ENCODE measurements at places on chromosomes 3 and 15.

- DNase-seq = no peak
Observed at GRCh38 chr15:94638183-94638582, 406.8 kb downstream of the MCTP2 start.

- no peak for DNase-seq
Observed at GRCh38 chr3:183892610-183893214, 8.0 kb upstream of the PARL start.

- DNase-seq = no peak
Observed at GRCh38 chr3:63900459-63900858, 11.7 kb downstream of the SCAANT1 start.

- no peak for DNase-seq
Observed at GRCh38 chr15:30059771-30060170, 23.0 kb upstream of the GOLGA8J start.

DNA sequence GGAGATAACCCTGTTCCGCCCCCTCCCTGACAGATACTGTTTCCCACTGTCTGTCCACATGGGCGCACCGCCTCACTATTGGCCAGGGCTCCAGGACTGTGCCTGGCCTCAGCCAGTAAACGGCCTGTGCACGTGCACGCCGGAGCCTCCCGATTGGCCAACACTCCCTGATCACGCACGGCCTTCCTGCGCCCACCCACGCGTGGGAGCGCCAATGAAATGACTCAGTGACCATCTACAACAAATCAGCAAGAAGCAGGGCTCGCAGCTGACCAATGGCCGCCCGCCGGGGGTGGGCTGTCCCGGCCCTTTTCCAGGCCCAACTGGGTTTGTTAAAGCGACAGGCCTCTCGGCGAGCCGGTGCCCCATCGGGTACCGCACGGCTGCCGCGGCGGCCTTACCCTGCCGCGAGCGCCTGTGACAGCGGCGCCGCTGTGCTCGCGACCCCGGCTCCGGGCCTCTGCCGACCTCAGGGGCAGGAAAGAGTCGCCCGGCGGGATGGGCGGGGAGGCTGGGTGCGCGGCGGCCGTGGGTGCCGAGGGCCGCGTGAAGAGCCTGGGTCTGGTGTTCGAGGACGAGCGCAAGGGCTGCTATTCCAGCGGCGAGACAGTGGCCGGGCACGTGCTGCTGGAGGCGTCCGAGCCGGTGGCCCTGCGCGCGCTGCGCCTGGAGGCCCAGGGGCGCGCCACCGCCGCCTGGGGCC lies at the start of gene ARRDC4:
Gene ARRDC4 (plus strand): TSS at position 340 of the 703 bp plus-strand sequence. CDS start 159 bp downstream, at position 499.
- DNase-seq = peak; percentile 95

DNA sequence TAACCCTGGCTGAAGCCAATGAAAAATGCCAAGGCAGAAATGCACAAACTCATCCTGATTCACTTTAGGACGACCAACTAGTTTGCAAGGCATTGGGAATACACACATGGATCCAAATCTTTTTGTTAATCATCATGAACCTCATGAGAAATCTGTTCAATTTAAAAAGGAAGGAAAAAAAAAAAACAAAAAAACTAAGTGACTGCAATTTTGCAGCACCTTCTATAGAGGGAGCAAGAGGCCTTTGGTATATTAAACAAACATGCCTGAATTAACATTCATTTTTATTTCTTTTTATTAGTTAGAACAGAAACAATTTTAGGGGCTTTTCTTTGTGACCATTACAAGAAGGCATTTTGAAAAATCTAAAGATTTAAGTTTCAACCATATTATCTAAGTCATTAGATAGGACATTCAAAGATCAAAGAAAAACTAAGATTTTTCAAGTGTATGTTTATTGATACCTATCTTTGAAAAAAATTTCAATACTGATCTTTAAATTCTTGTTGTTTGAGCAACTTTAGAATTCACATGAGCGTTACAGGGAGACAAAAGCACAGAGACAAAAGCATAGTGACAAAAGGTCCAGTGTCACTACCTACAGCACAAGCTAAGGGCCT lies 182.4 kb downstream of the CBLB start:
- peak; percentile 39 for DNase-seq

- DNase-seq = no peak
Observed at GRCh38 chr15:76285241-76285825, 25.9 kb downstream of the ETFA start.

DNA sequence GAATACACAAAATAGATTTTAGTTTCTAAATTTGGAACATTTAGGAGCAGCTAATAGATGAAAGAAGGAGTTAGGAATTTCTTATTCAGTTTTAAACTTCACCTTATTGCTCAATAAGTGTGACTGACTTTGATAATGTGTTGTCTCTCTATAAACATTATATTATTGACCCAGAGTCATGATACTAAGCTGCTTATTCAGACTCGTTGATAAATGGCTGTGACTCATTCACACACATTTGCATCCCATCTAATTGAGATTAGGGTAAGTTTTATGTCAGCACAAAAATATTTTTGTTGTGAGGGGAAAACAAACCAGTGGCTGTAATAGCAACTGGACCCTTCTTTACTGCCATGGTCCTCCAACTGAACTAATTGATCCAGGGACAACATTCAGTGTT lies 137.6 kb downstream of the GOLIM4 start:
- no peak for DNase-seq

DNA sequence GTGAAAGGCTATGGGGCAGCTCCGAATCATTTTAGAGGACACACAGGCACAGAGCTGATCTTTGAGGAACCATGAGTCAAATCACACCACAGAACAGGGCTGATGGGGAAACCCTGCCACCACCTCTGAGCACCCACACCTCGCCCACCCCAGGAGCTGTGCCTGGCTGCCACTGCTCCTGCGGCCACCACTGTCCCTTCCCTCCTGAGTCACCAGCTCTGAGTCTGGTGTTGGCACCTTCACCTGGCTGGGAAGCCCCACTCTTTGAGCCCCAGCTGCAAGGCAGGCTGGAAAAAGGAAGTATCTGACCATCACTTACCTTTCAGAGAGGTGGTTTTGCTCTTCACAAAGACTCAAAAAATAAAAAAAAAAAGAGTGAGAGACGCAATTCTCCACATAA lies 63.6 kb upstream of the MEF2A start:
- DNase-seq = no peak

- no peak for DNase-seq
Observed at GRCh38 chr3:14194865-14195264, 16.2 kb downstream of the LSM3 start.

- no peak for DNase-seq
Observed at GRCh38 chr3:175956964-175957363, 1097.8 kb downstream of the NAALADL2 start.

DNA sequence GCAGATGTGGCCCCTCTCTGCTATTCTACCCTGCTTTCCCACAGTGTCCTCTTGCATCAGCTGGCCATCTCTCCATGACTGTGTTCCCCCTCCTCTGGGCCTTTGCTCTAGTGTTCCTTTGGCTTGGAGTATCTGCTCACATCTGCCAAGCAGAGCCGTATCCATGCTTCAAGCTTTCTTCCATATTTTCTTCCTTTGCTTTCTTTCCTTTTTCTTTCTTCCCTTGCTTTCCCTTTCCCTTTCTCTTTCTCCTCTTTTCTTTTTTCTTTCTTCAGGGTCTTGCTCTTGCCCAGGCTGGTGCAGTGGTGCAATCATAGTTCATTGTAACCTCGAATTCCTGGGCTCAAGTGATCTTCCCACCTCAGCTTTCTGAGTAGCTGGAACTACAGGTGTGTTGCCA lies 12.6 kb downstream of the KLHL18 start:
- no peak for DNase-seq

DNA sequence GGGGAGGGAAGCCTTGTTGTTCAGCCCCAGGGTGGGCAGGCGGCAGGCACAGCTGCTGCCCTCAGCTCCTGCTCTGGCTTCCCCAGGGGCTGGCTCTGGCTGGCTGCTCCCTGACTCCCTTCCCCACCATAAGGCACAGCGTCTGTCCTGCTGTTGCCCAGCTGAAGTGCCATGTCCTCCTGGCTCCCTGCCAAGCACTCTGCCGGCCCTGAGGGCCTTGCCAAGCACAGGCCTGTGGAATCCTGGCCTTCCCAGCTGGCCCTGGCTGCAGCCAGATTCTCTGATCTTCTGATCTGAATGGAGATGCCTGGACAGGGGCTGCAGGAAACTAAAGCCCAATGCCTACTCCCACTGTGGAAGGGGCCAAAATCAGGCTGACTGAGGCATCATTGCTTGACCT lies 1.1 kb downstream of the IQCF6 start:
- DNase-seq = no peak

DNA sequence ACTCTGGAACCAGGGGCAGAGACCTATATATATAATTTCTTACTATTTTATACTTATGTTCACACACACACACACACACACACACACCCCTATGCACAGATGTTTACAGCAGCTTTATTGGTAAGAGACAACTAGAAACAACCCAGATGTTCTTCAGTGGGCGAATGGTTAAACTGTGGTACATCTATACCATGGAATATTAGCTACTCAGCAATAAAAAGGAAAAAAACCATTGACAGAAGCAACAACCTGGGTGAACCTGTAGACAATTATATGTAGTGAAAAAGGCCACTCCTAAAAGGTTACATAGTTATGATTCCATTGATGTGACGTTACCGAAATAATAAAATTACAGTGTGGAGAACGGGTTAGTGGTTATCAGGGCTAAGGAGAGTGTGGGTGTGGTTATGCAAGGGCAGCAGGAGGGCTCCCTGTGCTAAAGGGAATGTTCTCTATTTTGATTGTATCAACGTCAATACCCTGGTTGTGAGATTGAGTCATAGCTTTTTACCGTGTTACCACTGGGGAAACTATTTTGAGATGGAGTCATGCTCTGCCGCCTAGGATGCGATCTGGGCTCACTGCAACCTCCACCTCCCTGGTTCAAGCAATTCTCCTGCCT lies 85.5 kb downstream of the FLNB start:
- no peak for DNase-seq

DNA sequence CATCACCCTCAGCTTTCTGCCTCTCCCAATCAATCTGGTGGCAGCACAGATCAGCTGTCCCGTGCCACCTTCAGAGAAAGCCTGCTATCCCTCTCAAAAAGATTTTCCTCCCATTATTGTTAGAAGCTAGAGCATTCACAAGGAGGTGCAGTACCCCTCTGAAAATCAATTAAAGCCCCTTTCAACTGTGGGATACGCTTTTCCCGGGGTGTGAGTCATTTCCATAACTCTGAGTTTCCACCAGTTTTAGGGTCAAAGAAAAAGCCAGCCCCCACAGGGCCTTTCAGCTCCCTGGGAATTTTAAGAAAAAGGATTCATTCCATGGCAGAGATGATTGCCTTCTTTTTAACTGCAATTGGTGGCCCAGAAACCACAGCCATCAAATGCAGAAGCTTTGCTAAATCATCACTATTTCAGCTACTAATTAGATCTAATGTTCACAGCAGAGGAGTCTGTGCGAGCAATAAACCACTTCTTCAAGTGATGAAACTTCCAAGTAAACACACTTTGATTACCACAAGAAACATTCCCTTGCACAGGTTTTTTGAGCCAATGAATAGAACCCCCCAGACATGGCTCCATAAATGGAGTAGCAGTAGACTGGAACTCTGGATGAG lies 270.0 kb upstream of the TPRG1 start:
- DNase-seq = no peak

DNA sequence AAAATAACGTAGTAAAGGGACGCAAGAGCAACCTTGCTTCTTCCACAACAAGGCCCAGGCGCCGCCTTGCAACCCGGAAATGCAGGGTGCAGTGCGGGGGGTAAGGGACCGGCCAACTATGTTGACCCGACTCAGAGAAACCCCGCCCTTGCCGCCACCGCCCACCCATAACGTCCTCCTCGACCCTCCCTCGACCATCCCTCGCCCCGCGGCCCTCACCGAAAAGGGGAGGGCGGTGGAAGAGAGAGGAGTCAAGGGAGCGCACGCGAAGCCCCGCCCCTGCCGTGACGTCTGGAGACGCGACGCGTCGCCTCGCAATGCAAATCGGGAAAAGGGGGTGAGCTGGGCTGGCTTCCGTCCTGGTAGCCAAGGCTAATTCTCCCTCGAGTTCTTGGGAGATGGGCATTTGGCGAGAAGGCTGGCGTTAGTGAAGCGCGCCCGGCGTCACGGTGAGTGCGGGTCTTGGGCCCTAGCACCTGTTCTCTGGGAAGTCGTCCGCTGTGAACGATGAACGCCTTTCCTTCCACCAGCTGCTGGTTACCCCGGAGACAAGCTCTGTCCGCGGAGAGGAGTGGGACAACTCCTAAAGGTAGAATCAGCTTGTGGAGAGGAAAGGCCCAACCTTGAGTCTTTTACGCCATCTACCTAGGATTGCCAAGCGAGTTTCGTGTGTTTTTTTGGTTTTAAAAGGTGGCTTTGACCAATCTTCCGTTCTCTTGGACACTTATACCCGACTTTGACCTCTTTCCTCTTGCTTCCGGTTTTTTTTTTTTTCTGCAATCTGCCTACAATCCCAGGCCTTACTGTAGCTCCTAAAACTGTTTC lies at the start of gene USP8:
Gene USP8 (plus strand): TSS at position 340 of the 825 bp plus-strand sequence. CDS start 14,669 bp downstream, outside the sequence.
- peak; percentile 90 for DNase-seq

GRCh38 chr3:189947948-189948723 lies 172.6 kb downstream of the P3H2 start:
- no peak for DNase-seq

DNA sequence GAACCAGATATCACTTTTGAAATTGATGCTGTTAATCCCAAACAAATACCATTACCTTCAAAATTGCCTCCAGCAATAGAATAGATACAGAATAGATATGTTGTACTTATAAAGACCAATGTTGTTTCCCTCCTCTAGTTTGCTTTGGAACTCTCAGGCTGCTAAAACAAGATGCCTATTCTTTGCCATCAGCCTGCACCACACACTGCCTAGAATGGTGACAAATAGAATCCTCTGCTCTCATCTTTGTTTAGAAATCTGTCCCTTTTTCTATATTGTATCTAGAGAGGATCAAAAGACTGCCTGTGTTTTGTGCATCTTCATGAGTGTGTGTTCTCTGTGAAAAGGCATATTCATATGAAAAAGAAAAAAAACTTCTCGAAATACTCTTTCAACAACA lies 349.2 kb upstream of the CCDC54 start:
- no peak for DNase-seq

GRCh38 chr15:65372787-65373067 lies 5.1 kb downstream of the IGDCC3 start:
- DNase-seq = no peak

DNA sequence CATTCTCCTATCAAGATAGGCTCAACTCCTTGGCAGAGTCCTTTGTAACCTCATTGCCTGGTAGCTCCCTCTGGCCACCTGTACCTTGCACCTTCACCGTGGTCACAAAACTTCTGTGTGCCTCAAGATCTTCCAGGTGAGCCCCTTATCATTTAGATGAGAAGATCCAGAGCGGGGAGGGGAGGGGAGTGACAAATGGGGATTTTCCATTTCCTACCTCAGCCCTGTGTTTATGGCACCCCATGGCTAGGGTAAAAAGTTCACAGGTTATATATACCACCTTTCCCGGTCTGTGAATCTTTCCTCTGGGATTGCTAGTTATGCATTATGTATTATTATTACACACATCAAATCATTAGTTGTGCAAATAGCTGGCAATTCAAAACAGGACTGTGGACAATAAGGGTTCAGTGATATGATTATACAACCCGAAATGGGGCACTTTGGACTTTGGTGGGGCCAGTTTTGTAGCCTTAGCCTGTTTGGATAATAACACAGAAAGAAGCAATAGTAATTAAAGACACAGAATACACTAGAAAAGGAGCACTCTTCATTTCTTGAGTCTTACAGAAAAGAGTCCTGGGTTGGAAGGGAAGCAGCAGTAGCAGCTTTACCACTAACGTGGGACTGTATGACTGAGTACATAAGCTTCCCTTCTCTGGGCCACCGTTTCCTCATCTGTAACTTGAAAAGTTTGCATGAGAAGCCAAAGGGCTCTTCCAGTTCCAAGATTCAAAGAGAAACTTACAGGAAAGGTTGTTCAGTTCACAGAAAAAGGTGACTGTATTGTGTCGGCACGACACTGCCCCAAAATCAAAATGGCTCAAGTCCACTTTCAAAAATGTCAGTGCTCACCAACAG lies 7.1 kb downstream of the TLE3 start:
- DNase-seq = no peak
